ENCODE measurements at places on chromosomes 1 and 21.

GRCh38 chr1:115364046-115364779, 26.2 kb upstream of the NGF start:
- DNase-seq: no peak

DNA sequence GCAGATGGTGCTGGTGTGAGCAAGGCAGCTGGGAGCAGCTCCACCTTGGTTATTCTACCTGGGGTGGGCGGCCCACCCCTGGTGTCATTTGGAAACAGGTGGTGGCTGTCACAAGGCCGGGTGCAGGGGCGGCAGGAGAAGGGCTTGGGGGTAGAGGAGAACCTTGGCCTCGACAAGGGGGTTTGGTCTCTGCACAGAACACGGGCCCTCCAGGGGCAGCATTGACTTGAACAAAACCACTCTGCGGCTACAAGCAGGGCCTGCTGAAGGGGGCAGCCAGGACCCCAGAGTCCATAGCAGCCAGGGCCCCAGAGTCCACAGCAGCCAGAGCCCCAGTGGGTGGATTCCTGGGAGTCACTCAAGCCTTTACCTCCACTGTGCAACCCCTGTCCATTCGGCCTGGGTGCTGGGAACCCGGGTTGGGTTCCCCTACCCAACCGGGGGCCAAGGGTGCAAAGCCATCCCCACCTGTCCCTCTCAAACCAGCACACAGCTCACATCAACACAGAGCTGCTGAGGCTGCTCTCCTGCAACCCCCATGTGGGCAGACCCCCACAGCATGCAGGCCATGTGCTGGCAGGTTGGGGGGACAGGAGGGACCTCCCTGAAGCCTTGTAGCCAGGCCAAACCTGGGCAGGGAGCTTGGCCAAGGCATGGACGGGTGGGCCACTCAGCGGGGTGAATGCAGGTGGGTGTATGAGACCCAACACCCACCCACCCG, 7.7 kb downstream of the TRIM11 start:
- DNase-seq: peak; percentile 34

DNA sequence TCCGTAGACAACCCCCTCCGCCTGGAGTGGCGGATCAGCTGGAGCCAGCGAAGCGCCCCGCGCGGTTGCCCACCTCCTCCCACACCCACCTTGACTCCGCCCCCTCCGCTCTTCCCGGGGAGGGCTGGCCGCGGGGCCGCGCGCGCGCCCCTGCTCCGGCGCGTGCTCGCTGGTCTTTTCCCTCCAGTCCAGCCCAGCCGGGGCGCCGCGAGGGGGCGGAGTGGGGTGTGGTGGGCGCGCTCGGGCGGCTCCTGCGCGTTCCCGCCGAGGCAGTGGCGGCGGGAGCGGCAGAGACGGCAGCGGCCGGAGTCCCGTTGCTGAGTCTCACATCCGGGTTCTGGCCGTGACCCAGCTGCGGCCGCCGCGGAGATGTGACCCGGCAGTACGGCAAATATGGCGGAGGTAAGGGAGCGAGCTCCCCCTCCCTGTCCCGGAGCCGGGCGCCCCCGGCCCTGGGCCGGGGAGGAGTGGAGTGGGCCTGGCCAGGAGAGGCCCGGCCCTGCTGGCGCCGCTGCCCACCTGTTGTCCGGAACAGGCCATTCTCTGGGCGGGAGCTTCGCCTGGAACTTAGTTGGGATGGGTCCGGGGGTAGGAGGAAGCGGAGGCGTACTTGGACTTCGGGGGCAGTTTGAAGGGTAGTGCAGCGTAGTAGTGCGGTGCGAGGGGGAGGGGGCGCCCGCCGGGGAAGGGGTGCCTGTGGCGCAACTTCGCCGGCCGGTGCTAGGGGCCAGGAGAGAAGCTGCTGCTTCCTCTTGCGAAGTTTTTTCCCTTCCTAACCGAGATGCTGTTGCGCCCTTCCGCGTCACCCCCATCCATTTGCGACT, 5.4 kb downstream of the MIER1 start:
- DNase-seq: peak; percentile 98

- DNase-seq: no peak
These were observed 386.8 kb downstream of the LMO4 start for GRCh38 chr1:87715471-87715870.

- peak; percentile 85 for DNase-seq
These were observed 4.1 kb upstream of the TFAP2E start for GRCh38 chr1:35568975-35569395.

DNA sequence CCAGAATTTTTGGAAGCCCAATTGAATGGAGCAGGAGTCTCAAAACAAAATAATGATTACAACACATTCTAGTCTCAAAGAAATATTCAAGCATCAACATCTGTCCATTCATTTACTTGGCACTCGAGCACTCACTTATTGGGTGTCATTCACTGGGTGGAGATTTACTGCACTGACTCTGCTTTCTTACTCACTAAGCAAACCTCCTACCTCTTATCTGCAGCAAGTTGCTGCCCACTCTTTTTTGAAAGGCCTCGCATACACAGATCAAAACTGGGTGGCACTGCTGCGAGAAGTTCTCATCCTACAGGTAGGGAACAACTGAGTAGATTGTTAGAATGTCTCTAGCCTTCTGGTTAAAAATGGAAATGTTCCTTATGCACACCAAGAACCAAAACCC, 18.0 kb downstream of the RHBDL2 start:
- DNase-seq: no peak

DNA sequence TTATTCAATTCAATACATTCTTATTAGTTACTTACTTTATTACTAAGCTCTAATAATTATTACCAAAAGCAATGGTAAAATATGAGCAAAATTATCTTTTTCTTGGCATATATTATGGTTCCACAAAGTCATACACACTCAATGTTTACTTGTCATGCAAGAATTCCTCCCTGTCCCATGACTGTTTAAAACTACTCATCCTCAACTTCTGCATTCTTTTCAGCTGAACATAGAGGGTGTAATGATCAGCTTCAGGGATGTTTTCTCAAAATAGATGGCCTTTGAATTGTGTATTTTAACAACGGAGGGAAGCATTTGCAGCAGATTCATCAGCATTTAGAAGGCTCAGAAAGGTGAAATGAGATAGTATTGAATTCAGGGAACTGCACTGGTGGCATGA, 499.0 kb downstream of the RWDD3 start:
- no peak for DNase-seq
